ENCODE measurements at places on chromosomes 4 and X.

DNA sequence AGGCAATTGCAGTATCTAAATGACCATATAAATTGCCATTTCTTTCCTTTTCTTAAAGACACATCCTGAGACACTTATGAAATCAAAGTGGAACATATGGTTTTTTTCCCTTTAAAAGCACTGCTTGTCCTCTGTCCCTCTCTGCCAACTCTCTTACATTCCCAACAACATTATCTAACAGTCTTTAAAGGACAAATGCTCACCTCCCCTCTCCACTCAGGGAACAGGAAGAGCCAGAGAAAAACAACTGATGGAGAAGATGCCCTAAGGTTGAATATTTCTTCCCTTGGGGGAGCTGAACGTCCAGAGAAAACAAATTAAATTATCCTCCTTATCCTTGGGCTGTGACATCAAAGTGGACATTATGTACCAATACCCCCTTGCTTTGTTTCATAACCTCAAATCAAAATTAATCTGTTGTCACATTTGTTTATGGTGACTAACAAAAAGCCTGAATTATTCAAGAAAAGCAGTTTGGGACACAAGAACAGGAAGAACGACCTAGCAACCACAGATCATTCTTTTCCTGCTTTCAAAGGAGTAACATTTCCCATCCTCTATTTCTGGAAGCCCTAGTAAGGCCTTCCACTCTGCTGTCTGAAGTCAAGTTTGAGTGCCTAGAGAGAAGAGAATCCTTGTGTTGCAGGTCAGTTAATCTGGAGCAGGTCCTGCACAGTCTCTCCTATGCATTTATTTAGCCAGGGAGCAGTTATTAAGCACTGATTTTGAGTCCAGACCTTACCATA lies 52.6 kb upstream of the PAGE1 start:
- no peak for DNase-seq

DNA sequence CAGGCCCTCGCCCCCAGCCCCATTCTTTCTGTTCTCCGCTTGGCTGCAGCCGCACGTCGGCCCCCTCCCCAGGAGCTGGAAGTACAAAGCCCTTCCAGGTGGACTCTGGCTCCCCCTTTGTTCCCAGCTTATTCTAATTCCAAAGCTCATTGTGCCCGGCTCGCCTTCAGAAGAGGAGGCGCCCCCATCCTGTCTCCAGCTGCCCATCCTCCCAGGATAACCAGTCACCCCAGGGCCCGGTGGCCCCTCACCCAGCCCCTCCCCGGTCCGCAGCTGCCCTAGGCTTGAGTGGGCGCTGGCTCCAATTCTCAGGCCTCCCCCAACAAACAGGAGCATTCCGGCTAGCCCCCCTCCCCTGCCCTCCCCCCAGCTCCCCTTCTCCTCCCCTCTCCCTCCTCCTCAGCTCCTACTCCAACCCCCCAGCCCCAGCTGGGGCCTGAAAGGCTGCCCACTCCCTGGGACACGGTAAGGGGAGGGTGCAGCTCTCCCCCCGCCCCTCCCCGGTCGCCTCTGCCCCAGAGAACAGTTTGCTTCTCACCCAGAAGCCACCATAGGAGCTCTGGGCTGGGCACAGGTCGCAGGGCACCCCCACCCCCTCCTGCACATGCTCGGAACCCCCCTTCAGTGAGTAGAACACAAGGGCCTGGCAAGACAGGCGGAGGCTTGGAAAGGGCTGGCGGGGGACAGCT lies 3.1 kb upstream of the SLC6A8 start:
- DNase-seq: no peak

DNA sequence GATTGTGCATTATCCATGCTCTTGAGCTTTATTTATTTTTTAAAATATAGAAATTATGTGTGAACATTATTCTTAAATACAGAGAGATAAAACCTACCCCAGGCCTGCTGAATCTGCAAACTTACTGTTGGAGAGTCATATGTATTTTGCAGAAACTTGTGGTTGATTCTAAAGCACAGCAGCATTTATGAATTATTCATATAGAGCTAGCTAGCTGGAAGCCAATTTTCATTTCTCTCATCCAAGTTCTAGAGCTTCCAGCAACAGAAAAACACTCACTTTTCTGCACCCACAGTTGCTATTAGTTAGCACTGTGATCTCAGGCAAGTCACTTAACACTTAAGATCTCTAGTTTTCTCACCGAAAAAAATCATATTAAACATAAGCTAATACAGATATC lies 479.5 kb upstream of the FAM47C start:
- DNase-seq: no peak

DNA sequence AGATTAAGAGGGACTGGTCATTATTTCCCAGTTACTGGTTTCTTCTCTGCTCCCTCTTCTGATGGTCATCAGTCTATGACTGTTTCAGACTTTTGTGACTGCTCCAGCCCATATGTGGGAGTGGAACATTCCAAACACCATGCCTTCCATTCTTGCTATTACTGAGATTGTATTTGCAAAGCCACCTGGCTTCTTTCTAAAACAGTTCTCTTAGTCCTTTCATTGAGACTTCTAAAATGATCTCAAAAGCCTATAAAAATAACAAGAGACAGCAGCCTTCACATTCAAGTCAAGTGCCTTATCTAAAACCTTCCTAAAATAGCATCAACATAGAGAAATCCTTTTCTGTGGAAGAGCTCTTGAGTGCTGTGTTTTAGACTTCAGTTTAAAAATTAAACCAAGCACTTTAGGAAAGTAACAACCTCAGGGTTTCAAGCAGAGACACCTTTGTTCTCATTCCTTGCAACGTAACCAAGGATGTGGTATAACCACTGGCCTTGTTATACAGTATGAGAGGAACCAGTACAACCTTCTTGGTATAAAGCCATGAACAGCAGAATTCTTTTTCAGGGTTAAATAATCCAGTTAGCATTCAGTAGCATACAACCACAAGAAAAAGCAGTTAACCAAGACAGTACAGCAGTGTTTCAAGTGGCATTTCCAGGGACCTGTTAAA lies 97.1 kb downstream of the NFKB1 start:
- no peak for DNase-seq

DNA sequence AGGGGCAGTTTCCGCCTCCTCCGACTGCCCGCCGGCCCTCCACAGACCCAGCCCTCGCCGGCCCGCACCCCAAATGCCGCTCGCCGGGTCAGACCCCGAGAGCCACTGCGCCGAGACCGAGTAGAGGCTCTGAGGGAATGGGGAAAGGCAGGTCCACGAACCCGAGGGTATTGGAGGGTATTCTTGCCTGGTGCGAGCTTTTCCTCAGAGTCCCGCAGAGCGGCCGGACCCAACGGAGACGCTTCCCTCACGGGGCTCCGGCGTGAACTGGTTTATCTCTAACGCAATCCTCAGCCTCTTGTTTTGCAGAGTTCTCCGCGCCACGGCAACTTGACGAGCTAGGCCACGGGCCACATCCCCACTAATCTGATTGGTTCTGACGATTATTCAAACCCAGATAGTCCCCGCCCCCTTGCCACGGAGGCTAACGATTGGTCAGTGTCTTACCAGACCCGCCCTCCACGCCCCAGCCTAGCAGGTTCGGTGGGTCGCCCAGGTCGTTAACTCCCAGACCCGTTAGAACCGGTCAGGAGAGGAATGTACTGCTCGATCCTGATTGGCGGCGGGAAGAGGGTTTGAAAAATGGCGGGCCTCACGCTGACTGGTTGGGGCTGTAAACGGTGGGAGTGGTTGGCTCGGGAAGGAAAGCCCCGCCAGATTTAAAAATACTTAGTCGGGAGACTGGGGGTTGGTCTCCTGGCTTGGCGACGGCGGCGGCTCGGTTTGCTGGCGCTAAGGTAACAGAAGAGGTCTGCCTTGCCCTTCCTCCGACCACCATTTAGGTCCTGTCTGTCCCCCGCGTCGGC lies at the start of gene HMGB2:
Gene HMGB2 (minus strand): TSS at position 274 of the 806 bp plus-strand sequence. CDS start 709 bp downstream, outside the sequence.
- peak; percentile 99 for DNase-seq

- DNase-seq: no peak
Observed at GRCh38 chrX:154370300-154371016, 4.0 kb downstream of the FLNA start.

- DNase-seq: no peak
Observed at GRCh38 chrX:47621851-47622250, 2.2 kb upstream of the SYN1 start.

- no peak for DNase-seq
Observed at GRCh38 chr4:138341739-138342415, 99.7 kb upstream of the SLC7A11 start.

- no peak for DNase-seq
Observed at GRCh38 chrX:102672856-102673255, 21.6 kb downstream of the GPRASP1 start.

DNA sequence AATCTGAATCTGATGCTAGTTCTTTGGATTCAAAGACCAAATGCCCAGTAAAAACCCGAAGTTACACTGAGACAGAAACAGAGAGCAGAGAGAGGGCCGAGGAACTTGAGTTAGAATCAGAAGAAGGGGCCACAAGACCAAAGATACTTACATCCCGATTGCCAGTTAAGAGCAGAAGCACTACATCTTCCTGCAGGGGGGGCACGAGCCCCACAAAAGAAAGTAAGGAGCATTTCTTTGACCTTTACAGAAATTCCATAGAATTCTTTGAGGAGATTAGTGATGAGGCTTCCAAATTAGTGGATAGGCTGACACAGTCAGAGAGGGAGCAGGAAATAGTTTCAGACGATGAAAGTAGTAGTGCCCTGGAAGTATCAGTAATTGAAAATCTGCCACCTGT lies 309.3 kb downstream of the ANK2 start:
- DNase-seq: no peak

DNA sequence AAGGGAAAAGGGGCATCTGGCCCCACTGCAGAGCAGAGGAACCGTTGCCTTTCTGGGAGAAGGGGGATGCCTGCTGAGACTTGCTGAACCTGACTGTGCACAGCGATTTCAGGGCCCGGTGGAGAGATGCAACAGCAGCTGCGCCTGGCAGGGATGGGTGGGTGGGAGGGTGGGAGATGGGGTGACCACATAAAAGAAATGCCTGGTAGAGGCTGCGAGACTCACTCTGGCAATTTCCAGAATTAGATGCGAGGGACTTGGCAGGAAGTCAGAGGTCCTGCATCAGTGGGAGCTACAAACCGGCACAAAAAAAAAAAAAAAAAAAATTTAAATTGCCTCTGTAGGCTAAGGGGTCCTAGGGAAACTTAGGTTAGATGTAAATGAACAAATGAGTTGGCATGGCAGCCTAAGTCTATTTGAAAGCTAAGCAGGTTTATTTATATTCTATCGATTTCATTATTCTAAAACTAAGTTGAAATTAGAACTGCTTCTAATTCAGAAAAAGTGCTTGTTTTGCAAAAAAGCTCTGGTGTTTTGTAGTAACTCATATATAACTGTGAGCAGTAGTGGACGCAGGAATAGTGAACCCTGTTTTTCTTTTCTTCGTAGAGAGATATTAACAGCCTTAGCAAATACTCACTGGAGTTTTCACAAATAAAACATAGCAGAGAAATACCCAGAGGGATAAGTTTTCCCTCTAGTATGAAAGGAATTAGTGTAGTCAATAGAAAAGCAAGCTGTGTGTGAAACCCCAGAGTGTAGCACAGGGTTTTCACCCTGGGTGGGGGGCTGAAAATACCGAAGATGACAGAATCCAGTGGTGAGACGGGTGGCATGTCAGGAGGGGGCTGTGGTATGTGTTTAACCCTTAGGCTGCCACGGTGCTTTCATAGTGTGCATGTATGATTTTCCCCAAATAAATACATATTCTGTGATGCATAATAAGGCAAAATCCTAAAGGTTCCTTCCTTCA lies 130.1 kb downstream of the EGF start:
- no peak for DNase-seq

DNA sequence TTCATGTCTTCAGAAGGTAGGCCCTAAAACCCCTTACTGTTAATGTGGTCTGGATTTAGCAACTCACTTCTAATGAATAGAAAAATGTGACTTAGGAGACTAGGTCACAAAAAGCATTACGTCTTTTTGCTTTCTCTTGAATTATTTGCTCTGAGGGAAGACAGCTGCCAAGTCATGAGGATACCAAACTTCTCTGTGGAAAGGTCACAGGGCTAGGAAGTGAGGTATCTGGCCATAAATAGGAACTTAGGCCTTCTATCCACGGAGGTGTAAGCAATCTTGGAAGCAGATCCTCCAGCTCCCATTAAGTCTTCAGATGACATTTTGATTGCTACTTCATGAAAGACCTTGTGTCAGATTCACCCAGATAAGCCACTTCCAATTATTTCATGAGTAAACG lies 120.6 kb downstream of the JADE1 start:
- no peak for DNase-seq

DNA sequence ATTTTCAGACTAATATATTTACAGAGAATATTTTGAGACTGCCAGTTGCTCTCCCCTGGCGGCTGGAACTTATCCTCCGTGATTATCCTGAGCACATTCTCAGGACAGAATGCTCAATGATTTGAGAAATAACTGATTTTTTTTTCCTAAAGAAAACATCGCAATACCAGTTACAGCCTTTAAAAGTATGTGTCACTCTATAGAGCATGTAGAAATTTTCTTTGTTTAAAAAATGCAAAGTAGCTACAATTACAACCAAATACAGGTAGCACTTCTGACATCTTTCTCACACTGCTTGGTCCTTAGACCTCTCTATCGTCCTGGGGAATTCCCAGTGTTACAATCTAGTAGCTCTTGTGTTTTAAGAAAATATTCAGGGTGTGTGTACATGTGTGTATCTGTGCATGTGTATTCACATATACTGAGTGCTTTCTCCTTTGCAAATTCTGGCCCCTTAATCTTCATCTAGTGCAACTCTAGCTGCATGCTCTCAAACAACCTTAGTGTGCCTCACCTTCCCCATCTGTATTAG lies 13.8 kb downstream of the APBB2 start:
- no peak for DNase-seq

DNA sequence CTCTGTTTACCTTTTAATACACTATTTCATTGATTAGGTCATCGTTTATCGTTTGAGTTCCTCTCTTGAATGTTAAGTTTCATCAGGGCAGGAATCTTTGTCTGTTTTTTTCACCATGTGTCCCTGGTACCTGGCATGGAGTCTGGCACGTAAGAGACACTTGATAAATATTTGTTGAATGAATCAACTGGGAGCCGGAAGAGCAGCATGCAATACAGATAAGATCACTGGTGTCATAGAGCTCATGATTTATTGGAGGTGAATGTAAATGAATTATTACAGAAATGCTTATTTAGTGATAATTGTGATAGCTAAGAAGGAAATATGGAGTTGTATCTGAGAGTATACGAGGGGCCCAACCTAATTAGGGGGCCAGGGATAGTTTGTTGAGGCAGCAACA lies 62.8 kb downstream of the UCHL1 start:
- peak; percentile 62 for DNase-seq

DNA sequence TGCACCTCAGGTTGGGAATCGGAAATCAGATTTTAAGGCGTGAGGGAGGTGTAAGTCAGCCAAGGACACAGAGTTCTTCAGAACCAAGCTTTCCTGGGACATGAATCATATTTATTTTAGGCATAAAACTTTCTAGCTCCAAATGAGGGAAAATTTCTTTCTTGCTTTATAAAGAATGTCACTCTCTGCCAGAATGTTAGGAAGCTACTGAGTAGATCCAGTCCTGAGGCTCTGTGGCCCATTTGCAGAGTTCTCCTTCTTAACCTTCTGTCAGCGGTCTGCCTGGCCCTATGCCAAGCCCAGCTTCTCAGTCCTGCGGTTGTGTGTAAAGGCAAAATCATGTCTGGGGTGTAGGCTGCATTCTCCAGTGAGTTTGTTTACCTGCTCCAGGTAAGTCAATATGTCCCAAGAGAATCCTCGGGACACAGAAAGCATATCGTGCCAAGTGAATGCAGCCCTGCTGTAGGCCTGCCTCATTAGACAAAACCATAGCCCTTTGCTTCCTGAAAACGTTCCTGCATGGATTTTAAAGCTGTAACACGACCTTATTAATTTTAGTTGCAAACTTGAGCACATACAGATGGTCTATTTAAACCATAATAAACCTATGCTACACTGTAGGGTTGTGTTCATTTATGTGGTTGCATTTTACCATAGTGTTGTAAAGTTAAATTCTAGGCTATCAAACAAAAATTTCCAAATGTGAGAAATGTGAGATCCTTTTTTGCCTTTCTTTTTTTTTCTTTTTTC lies 29.2 kb upstream of the CCNI start:
- DNase-seq: no peak

Measured in HTR-8/SVneo (cell line).